ENCODE measurements at places on chromosomes 1 and 21. TPM values are rescaled to one million over a fixed set of nuclear protein-coding genes. Genes with fewer than 3 reads are reported as not detected.

GRCh38 chr1:153929981-153930948 is 7.5 kb upstream of the GATAD2B start:
- H3K4me1 ChIP-seq, result no peaks in the 10 kb centered on the region
- no peak overlapping the region for H3K27ac ChIP-seq
- no peak for DNase-seq
- H3K36me3 ChIP-seq, result peaks cover 31% of the 10 kb centered on the region

GRCh38 chr1:59617434-59617833 is 197.3 kb upstream of the HOOK1 start:
- no peaks in the 10 kb centered on the region for H3K36me3 ChIP-seq
- H3K4me3 ChIP-seq, result no peak overlapping the region
- no peaks in the 10 kb centered on the region for H3K4me1 ChIP-seq
- no peak overlapping the region for H3K27ac ChIP-seq
- no peak for DNase-seq

GRCh38 chr1:10973552-10973951 is 38.9 kb upstream of the TARDBP start:
- no peak overlapping the region for H3K27ac ChIP-seq
- H3K27me3 ChIP-seq, result peaks cover 4% of the 10 kb centered on the region
- no peak overlapping the region for H3K4me3 ChIP-seq

- no peaks in the 10 kb centered on the region for H3K27me3 ChIP-seq
- H3K4me3 ChIP-seq, result no peak overlapping the region
Observed at GRCh38 chr1:92301021-92301420, 2.2 kb downstream of the RPAP2 start.

The SYDE2 gene
- total RNA-seq, result 3.3 TPM

The PGLYRP4 gene
- not detected for total RNA-seq

All from CD8-positive, alpha-beta memory T cell (primary cell).